AG04449 (cell line): ENCODE measurements at places on chromosomes 2 and 18.

DNA sequence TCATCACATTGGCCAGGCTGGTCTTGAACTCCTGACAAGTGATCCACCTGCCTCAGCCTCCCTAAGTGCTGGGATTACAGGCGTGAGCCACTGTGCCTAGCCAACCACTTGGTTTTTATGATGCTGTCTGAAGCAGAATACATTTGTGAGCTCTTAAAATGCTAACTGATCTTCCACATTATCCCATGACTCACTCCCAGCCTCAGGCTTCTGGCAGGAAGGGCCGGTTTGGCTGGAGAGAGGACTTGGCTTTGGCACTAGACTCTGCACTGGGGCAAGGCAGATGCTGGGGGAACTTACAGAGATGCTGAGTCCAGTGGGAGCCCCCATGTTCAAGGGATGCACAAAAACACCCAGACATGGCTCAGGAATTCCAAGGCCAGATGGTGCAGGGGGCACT lies 40.5 kb upstream of the SH3BP4 start:
- DNase-seq: no peak

DNA sequence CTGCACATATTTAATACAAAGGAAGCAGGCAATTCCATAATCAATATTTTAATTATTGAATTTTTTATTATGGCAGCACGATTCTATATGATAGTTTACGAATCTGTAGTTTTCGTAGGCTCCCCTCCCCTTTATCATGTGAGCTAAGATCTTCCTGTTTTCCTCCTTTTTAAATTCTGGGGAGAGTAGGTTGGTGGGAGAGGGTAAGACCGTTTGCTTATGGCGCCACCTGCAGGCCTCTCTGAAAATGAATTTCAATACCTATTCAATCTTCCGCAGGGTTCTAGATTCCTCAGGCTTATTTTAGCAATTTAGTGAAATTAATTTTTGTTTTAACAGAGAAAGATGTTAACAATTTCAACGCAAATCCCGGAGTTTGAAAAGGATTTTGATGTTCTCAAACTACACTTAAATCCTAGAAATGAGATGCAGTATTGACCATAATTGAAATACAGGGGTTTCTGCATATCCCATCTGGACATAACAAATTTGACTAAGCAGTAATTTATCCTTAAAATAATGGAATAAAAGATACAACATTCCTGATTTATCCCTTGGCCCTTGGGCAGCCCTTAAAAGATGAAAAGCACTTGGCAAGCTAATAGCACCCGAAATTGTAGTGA lies 12.8 kb upstream of the GBX2 start:
- DNase-seq: no peak

DNA sequence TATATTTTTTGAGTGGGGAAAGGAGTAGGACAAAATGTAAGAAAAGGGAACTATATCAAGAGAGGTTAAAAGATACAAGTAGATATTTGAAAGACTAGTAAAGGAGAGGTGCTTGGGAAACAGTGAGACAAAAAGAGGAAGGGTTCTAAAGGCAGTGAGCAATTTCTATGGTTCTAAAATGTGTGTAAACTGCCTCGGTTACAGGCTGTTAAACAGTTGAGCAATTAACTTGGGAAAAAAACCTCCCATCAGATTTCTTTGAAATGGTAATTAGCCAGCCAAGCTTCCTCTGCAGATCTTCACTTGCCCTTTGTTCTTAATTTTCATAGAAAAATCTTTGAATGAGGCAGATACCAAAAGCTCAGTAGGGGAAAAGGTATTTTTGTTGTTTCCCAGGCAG lies 238.7 kb upstream of the KCNH7 start:
- DNase-seq: no peak

GRCh38 chr2:208511016-208511415 lies 104.4 kb downstream of the PTH2R start:
- no peak for DNase-seq

- no peak for DNase-seq
Observed at GRCh38 chr2:120863146-120863545, 127.5 kb downstream of the GLI2 start.

GRCh38 chr2:185796758-185797157 lies 58.2 kb downstream of the FSIP2 start:
- no peak for DNase-seq

GRCh38 chr2:70523996-70524965 lies 29.3 kb downstream of the TGFA start:
- DNase-seq: peak; percentile 26

DNA sequence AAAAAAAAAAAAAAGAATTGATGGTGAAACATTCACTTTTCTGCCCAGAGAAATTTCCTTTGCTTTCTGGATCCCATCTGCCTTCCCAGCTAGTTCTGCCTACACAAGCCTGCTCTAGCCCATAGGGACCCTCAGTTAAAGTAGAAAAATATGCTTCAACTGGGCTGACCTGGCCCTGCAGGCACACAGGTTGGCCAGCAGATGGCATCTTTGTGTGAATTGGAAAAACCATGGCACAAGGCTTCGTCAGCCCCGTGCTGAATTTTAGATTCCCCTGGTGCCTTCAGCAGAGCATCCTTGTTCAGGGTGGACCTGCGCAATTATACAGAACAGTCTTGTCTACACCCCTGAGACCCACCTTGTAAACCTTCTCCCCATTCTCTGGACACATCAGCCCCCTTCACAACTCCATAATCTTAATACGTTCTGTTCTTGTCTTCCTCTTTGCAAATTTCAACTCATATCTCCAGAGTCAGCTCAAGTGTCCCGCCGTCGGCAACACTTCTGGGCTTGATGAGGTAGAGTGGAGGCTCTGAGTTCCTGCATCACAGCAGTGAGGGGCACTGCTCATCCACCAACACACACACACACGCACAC lies 114.5 kb downstream of the INSIG2 start:
- DNase-seq: no peak

DNA sequence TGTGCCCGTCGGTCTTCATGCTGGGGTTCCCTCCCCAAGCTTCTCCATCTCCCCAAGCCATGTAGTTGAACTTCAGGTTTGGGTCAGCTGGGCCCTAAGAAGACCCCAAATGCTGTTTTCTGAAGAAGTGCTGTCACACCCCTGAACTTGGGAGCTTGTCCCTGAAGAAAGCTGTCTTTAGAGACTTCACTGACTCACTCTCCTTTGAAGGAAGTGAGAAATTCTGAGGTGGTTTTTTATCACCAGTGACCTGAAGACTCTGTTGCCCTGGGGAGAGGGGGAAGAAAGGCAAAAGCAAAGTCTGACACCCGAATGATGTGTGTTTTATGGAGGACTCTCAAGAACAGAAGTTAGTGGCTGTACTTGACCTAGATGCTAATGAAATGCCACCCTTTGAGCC lies 83.6 kb upstream of the BCL2L11 start:
- no peak for DNase-seq

DNA sequence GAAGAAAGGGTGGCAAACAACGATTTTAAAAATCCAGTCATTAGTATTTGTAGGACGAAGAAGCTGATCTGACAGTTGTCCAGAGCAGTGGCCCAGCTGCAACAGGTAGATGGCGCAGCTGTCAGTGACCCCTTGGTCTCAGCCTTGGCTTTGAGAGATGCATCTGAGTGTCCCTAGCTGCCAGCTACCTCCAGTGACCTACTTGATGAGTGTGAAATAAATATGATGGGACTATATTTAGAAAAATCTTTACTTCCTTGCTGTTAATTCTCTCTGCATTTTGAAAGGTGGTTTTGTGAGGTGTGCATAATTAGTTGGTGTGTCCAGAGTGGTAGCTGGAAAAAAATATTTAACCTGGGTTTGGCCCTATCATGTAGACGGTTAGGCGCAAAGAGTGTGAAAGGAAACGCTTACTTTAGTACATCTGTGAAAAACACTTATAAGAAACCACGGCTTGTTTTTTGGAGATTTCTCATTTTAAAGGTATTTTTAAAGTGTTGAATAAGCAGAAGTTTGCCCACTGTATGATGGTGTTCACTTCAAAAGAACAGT lies 963 bp downstream of the INPP1 start:
- DNase-seq: no peak

DNA sequence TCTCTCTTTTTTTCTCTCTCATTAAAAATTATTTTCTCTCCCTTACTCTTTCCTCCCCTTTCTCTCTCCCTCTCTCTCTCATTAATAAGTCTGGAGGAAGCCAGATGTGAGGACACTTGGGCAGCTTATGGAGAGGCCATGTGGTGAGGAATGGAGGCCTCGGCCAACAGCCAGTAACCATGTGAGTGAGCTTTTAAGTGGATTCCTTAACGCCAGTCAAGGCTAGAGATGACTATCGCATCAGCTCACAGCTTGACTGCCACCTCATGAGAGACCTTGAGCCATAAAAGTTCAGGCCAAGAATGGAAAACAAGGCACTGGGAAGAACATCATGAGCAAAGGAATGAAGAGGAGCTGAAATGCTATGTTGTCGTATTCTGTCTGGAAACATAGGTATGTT lies 39.1 kb downstream of the ETAA1 start:
- DNase-seq: no peak

GRCh38 chr2:220628252-220628651 lies 943.9 kb downstream of the EPHA4 start:
- no peak for DNase-seq
